Daoy (cell line): ENCODE measurements at places on chromosomes 13 and 19.

GRCh38 chr19:30360376-30361106 is 11.6 kb upstream of the ZNF536 start:
- DNase-seq: peak; percentile 44

DNA sequence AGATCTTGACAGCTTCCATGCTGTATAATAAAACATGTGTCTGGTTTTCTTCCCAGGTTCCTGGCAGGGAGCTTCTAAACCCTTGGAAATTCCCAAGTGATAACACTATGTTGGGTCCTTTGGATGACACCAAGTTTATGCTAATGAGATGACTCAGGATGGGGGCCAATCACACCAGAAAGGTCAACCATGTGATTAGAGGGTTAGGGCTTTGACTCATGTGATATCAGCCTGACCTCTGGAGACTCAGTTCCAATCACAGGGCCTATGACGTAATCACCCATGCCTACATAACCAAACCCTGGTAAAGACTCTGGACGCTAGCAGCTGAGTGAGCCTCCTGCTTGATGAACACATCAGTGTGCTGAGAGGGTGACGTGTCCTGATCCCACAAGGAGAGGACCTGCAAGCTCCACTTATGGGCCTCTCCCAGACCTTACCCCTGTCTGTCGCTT is 203.6 kb downstream of the DCLK1 start:
- DNase-seq: peak; percentile 92

- DNase-seq: peak; percentile 27
These were observed 12.1 kb upstream of the CYP2A6 start for GRCh38 chr19:40862333-40862732.

- DNase-seq: no peak
These were observed 1.5 kb upstream of the S1PR5 start for GRCh38 chr19:10518444-10519361.

- DNase-seq: no peak
These were observed 123.1 kb downstream of the B3GLCT start for GRCh38 chr13:31322702-31323405.

- no peak for DNase-seq
These were observed 6.0 kb downstream of the SMARCA4 start for GRCh38 chr19:10966809-10967208.

DNA sequence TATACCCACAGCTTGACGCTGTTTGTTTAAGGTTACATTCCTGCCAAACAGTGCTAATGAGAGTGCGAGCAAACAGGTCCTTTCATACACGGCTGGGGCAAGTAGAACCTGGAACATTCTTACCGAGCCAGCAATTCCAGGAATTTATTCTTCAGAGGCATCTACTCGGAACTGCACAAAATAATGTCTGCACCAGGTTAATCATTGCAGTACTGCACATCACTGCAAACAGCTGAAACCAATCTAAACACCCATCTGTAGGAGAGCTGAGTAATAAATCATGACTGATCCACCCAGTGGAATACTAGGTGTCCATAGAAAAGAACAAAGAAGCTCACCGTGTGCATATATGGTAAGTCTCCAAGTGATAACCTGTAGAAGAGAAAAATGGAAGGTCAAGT is 1.2 kb upstream of the ZNF579 start:
- no peak for DNase-seq

- DNase-seq: no peak
These were observed 130.1 kb downstream of the RGCC start for GRCh38 chr13:41587490-41587889.

DNA sequence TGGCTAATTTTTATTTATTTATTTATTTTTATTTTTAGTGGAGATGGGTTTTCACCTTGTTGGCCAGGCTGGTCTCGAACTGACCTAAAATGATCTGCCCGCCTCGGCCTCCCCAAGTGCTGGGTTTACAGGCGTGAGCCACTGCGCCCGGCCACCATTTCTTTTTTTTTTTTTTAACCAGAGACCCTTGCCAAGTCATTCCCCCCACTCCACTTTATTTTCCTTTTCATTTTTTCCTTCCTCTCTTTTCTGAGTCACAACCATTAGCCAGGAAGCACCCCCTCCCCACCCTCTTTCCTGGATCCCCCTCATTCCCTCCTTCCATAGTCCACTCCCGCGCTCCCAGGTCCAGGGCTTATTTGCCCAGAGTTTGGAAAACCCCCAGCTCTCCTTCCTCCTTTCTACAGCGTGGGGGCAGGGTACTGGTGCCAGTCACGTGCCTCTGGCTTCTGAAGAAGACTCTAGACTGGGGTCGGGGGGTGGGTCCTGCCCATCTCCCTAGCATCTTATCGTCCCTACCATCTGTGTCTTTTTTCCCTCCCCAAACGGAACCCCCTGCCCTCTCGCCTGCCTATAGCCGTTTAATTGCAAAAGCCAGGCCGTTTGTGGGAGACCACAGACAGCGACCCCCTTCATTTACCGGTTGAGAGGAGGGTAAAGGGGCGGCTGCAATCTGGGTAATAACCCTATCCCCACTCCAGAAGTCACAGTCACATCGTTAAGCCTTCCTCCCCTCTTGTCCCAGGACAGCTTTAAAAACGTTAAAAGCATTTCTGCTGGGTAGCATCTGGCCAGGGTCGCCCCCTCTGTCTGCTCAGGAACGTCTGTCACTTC is 1.1 kb upstream of the CALR start:
- peak; percentile 50 for DNase-seq

GRCh38 chr19:41637484-41637883 is 10.6 kb upstream of the CEACAM4 start:
- DNase-seq: no peak

DNA sequence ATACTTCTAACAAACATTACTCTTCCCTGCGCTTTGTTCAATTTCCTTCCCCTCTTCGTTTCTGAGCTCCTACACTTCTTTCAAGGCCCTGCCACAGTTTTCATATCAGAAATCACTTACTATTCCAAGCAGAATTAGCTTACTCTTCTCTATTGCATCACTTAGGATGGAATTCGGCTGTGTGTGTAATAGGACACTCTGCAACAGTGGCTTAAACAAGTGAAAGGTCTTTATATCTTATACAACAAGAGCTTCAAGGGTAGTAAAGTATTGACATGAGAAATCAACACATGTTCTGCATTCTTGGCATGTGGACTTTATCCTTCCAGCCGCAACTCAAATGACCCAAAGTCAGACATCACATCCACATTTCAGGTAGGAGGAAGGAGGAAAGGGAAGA is 279.6 kb downstream of the PCDH20 start:
- DNase-seq: no peak

DNA sequence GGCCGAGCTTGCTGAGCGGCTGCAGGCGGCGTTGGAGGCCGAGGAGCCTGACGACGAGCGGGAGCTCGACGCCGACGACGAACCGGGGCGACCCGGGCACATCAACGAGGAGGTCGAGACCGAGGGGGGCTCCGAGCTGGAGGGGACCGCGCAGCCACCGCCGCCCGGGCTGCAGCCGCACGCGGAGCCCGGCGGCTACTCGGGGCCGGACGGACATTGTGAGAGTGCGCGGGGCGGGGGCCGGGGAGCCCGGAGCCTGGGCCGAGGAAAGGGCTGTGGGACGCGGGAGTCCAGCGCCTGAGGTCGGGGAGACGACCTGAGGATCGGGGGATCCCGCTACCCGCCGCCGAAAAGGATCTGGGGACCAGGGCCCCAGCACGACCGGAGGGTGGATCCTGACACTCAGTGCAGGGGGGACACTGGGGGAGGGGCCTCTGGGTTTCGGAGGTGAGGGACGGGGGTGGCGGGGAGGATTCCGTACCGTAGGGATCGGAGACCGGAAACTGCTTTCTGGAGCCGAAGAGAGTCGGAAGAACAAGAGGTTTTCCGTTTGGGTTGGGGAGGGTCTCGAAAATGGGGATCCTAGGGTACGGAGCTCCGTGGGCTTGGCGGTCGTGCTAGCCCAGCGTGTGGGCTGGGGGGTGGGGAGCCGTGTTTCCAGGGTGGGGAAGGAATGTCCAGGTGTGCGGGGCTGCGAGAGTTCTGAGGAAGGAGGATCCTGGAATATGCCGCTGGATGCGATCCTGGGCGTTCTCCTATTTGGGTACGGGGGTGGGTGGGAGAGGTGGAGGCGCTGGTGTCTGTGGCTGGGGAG is 616 bp downstream of the HNRNPUL1 start:
- peak; percentile 67 for DNase-seq

DNA sequence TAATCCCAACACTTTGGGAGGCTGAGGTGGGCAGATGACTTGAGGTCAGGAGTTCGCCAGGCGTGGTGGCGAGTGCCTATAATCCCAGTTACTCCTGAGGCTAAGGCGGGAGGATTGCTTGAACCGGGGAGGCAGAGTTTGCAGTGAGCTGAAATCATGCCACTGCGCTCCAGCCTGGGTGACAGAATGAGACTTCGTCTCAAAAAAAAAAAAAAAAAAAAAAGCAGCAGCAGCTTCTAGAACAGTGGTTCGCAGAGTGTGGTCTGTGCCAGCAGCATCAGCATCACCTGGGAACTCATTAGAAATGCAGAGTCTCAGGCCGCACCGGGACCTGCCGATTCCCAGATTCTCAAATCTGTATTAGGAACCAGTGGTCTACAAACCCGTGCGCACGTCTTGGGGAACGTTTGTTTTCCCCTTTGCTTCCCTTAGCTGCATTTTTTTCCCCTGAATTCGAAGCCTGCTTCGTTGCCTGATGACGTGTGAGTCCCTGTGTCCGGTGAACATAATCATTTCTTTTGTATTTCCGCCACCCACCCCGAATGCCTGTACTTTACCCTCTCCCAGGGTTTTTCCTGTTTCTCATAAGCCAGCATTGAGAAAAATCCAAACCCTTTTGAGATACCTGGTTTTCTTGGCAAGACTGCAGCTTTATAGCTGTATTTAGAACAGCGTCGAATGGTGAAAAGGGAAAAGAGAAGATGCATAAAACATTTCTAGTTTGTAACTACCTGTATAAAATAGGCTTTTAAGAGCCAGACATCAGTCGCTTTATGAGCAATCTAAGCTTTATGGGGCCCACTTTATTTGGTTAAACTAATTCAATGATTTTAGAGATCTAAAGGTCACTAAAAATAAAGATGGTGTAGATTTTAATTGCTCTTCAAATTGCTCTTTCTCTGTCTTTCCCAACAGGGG is 49.8 kb downstream of the BICRA start:
- no peak for DNase-seq

GRCh38 chr13:74219566-74219965 is 85.4 kb upstream of the KLF12 start:
- DNase-seq: no peak

- no peak for DNase-seq
These were observed 5.3 kb upstream of the UQCR11 start for GRCh38 chr19:1610579-1610978.

DNA sequence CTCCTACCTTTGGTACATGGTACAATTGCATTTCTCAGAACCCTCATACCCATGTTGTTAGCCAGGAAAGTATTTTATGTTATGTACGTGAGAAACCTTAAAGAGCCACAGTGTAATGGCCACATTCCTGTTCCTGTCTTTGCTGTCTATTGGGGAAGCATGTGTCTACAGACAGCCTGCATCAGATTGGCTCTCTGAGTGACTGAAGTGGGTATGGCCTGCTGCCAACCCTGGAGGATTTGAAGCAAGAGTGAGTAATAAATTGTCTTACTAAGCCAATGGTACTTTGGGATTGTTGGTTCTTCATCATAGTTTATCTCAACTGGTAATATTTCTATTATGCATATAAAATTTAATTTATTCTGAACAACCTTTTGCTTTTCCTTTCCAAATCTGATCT is 574.1 kb downstream of the LMO7 start:
- peak; percentile 26 for DNase-seq

DNA sequence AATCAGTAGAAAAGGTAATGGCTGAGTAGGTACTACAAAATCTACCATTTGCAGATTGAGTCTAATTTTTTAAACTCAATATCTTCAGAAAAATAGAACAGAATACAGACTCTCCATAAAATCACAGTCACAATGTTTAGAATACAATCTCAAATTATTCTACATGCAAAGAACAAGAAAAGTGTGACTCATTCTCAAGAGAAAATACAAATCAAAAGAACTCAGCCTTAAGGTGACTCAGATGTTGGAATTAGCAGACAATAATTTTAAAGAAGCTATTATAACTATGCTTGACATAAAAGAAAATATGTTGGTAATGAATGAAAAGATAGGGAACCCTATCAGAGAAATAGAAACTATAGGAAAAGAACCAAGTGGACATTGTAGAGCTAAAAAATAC is 78.9 kb downstream of the RXFP2 start:
- no peak for DNase-seq

- DNase-seq: no peak
These were observed 46.8 kb downstream of the ZNF85 start for GRCh38 chr19:20969898-20970297.

- no peak for DNase-seq
These were observed 16.0 kb upstream of the PRR19 start for GRCh38 chr19:42285988-42286348.

GRCh38 chr19:7004313-7004931 is 16.8 kb downstream of the MBD3L2B start:
- DNase-seq: peak; percentile 47

- DNase-seq: no peak
These were observed 480.4 kb downstream of the FOXO1 start for GRCh38 chr13:40186041-40186440.

DNA sequence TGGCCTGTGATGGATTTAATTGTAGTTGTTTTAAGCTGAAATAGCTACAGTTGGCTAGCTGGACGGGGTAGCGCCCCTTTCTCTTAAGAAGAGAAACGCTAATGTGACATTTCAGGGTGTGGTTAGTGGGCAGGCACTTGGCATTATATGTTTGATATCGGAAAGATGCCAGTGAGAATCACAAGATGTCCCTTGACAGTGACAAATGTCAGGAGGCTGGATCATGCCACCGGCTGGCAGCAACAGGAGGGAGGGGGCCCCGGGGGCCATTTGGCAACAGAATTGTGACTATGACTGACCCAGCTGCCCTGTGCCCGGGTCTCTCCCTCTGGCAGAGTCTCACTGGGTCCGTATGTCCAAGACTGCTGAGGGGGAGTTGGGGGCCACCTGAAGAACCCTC is 4.7 kb downstream of the DCAF15 start:
- no peak for DNase-seq

GRCh38 chr13:85799097-85799582 is at the start of gene SLITRK6:
Gene SLITRK6 (minus strand): TSS chr13:85799419. CDS start chr13:85796508, 2,911 bp downstream.
- peak; percentile 39 for DNase-seq

GRCh38 chr19:40144151-40144550 is 47.1 kb upstream of the MAP3K10 start:
- DNase-seq: no peak

DNA sequence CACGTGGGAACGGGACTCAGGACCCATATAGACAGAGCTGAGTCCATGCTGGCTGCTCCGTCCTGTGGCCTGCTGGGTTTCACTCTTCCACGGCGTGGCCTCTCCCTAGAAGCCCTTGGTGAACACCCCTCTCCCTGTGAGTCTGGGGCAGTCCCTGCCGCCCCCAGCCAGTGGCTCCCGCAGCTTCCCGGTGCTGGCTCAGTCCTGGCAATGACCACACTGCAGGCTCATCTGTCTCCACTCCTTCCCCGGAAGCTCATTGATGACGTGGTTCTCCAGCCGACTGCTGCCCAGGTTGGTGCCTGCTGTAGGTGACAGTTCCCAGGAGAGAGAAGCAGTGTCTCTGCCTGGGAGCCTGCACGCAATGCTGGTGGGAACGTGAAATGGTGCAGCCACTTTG is 2.1 kb upstream of the TEX29 start:
- DNase-seq: no peak
